ENCODE measurements at places on chromosomes 1 and 21.

- no peak for DNase-seq
- H3K4me3 ChIP-seq: no peak overlapping the region
- H3K36me3 ChIP-seq: no peaks in the 10 kb centered on the region
- H3K27me3 ChIP-seq: no peaks in the 10 kb centered on the region
- no peak overlapping the region for H3K27ac ChIP-seq
- H3K4me1 ChIP-seq: peaks cover 29% of the 10 kb centered on the region
Measured at GRCh38 chr1:77796695-77797405, 17.4 kb downstream of the MIGA1 start.

- no peak overlapping the region for H3K4me3 ChIP-seq
- H3K36me3 ChIP-seq: peaks cover 12% of the 10 kb centered on the region
- H3K27me3 ChIP-seq: no peaks in the 10 kb centered on the region
Measured at GRCh38 chr1:93159337-93159736, 20.9 kb downstream of the TMED5 start.

DNA sequence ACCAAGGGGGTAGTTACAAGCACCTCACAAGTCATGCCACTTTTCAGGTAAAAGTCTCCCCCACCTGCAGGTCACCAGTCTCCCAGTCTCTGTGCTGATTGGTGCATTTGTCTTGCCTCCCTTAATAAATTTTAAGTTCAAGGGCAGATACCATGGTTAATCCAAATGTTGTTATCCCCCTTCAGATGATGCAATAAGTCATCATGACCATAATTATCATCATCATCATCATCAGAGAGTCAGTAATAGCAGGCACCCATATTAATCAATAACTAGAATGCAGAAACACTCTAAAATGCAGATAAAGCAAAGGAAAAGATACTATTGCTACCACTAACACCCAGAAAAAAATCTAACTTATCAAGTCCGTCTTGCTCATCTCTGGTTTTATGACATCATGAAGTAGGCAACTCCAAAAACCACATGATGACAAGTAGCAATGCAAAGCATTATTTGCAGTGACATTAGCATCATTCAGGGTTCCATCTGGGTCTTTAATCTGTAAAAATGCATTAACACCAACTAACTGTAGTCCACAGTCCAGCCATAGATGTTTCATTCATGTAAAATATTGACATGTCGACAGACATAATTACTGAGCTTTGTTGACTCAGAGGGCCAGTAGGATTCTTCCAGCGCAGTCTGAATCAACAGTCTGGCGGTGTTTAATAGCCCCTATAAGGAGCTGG, 492.0 kb upstream of the RUNX1 start:
- no peak overlapping the region for H3K4me3 ChIP-seq
- no peak overlapping the region for H3K27ac ChIP-seq
- DNase-seq: no peak
- no peaks in the 10 kb centered on the region for H3K27me3 ChIP-seq
- H3K4me1 ChIP-seq: no peaks in the 10 kb centered on the region
- H3K36me3 ChIP-seq: no peaks in the 10 kb centered on the region

- no peaks in the 10 kb centered on the region for H3K4me1 ChIP-seq
- DNase-seq: no peak
- no peak overlapping the region for H3K27ac ChIP-seq
- no peak overlapping the region for H3K4me3 ChIP-seq
Measured at GRCh38 chr1:240136402-240136801, 44.7 kb downstream of the FMN2 start.

- DNase-seq: no peak
- no peaks in the 10 kb centered on the region for H3K4me1 ChIP-seq
- H3K4me3 ChIP-seq: no peak overlapping the region
Measured at GRCh38 chr1:226076378-226076777, 13.9 kb downstream of the H3-3A start.

DNA sequence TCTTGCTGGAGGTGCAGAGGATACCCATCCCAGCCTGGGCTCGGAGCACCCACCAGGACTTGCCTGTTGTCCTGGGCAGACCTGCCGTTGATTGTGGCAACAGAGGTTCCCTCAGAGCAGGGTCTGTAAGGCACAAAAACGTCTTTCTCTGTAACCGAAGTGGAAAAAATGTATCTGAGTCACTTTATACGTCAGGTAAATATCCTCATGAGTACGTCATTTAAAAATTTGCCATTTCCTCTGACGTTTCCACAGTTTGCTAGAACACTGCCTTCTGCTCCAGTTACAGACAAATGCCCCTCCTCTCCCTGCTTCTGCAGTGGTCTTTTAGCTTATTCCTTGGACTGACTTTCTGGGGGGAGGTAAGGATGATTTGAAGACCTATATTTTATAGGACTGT, 326.8 kb downstream of the HHAT start:
- no peaks in the 10 kb centered on the region for H3K27me3 ChIP-seq
- no peak for DNase-seq
- no peaks in the 10 kb centered on the region for H3K36me3 ChIP-seq
- no peak overlapping the region for H3K4me3 ChIP-seq
- no peaks in the 10 kb centered on the region for H3K4me1 ChIP-seq

DNA sequence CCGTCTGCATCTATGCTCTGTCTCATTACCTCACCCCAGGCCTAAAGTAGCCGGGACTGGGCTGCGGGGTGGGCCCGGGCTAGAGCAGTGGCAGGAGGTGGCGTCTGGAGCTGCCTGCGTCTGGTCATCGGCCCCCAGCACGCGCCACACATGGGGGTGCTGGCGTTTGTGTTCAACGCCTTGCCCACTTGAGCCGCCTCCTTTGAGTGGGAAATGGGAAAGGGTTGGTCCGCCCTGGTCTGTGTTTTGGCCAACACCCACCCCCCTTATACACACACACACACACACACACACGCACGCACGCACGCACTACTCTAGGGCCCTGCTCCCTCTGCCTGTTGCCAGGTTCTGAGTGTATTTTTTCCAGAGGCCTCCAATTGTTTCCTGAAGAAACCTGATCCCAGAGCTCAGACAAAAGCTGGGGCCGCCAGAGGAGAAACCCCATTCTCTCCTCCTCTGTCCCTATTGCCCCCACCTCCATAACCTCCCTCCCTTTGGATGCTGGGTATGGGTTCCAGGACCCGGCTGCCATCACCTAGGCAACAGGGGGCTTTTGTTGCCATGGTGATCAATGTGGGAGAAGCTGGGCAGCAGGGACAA, 10.1 kb downstream of the VANGL2 start:
- H3K27ac ChIP-seq: no peak overlapping the region
- H3K36me3 ChIP-seq: no peaks in the 10 kb centered on the region
- no peaks in the 10 kb centered on the region for H3K4me1 ChIP-seq
- no peak overlapping the region for H3K4me3 ChIP-seq
- DNase-seq: no peak

- H3K36me3 ChIP-seq: no peaks in the 10 kb centered on the region
- H3K4me1 ChIP-seq: no peaks in the 10 kb centered on the region
- no peak overlapping the region for H3K27ac ChIP-seq
- no peak overlapping the region for H3K4me3 ChIP-seq
- H3K27me3 ChIP-seq: no peaks in the 10 kb centered on the region
Measured at GRCh38 chr1:38073534-38074301, 27.1 kb upstream of the POU3F1 start.

DNA sequence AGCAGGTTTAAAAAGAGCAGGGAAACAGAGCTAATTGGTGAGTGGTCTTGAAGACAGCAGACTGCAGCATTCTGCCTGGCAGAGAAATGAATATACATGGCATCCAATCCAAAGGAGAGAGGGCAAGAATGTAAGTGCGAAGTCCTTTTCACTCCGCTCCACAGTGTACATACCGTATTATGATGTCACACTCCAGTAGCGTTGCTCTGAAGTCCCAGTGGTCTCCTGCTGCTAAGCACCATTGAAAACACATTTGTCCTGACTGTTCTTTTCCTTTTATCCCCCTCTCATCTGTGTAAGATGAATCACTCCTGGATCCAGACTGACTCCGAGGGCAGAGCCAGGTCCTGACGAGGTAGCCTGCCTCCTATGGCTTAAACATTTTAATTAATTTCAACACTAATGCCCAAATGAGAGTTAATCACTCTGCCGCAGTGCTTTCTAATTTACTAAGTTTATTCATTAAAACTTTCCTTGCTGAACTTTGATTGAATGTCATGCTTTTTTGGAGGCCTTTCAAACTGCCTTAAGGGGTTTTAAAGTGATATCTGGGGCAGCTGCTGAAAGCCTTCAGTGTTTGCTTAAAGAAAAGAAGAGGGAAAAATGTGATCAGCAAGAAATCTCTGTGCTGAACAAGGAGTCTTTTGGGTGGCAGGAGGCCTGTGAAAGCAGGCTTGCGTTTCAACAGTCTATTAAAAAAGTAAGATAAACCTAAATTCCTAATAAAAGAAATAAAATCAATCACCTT, 227.2 kb downstream of the ATG4C start:
- H3K27ac ChIP-seq: no peak overlapping the region
- DNase-seq: no peak
- no peaks in the 10 kb centered on the region for H3K27me3 ChIP-seq
- H3K4me1 ChIP-seq: no peaks in the 10 kb centered on the region
- H3K36me3 ChIP-seq: no peaks in the 10 kb centered on the region

GRCh38 chr1:64877151-64877550, 89.2 kb downstream of the JAK1 start:
- peaks cover 27% of the 10 kb centered on the region for H3K36me3 ChIP-seq
- H3K4me1 ChIP-seq: no peaks in the 10 kb centered on the region
- H3K27me3 ChIP-seq: no peaks in the 10 kb centered on the region
- H3K27ac ChIP-seq: no peak overlapping the region

GRCh38 chr1:64246294-64246917, 43.0 kb downstream of the UBE2U start:
- no peak for DNase-seq
- H3K4me1 ChIP-seq: peaks cover 9% of the 10 kb centered on the region
- H3K27me3 ChIP-seq: no peaks in the 10 kb centered on the region
- H3K27ac ChIP-seq: no peak overlapping the region

DNA sequence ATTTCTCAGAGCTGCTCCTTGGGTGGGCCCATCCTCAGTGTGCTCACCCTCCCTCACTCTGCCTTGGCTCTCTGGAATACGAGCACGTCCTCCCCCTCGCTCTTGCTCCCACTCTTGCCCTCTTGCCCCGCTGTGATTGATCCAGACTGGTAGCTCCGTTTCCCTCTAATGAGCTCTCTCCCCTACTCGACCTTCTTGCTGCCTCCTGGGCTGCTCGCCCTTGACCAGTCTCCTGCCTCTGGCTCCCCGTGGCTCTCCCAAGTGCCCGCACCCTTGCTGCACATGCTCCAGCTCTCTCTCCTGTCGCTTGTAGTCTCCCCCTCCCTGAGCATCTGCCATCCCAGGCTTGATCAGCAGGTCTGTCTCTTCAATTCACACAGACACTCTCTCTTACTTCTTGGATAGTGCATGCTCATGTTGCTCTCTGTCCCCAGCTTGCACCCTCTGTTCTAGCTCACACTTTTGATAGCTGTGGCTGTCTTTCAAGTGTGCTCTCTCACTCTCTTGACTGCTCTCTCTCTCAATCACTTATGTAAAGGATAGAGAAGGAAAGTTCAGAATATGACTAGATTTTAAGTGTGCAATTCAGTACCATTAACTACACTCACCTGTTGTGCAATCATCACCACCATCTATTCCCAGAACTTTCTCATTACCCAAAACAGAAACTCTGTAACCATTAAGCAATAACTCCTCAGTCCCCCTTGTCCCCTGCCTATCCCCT, 51.1 kb downstream of the PHC2 start:
- H3K27ac ChIP-seq: no peak overlapping the region
- DNase-seq: no peak
- H3K4me3 ChIP-seq: no peak overlapping the region
- peaks cover 13% of the 10 kb centered on the region for H3K4me1 ChIP-seq
- no peaks in the 10 kb centered on the region for H3K36me3 ChIP-seq

GRCh38 chr1:209307846-209308245, 275.7 kb upstream of the CAMK1G start:
- no peaks in the 10 kb centered on the region for H3K27me3 ChIP-seq
- no peaks in the 10 kb centered on the region for H3K36me3 ChIP-seq
- H3K27ac ChIP-seq: no peak overlapping the region
- no peak overlapping the region for H3K4me3 ChIP-seq
- H3K4me1 ChIP-seq: no peaks in the 10 kb centered on the region

- peaks cover 6% of the 10 kb centered on the region for H3K4me1 ChIP-seq
- H3K36me3 ChIP-seq: peaks cover 36% of the 10 kb centered on the region
- no peak for DNase-seq
- H3K4me3 ChIP-seq: no peak overlapping the region
- H3K27ac ChIP-seq: no peak overlapping the region
- H3K27me3 ChIP-seq: no peaks in the 10 kb centered on the region
Measured at GRCh38 chr1:43165765-43166164, 6.3 kb downstream of the EBNA1BP2 start.

GRCh38 chr1:221334062-221334461, 407.8 kb downstream of the DUSP10 start:
- peaks cover 37% of the 10 kb centered on the region for H3K4me1 ChIP-seq
- H3K4me3 ChIP-seq: peak overlapping the region; percentile 52
- H3K27ac ChIP-seq: no peak overlapping the region
- no peaks in the 10 kb centered on the region for H3K27me3 ChIP-seq
- no peak for DNase-seq

- no peak for DNase-seq
- no peak overlapping the region for H3K27ac ChIP-seq
- H3K4me3 ChIP-seq: no peak overlapping the region
- no peaks in the 10 kb centered on the region for H3K27me3 ChIP-seq
Measured at GRCh38 chr1:38576241-38576640, 283.3 kb downstream of the RRAGC start.

DNA sequence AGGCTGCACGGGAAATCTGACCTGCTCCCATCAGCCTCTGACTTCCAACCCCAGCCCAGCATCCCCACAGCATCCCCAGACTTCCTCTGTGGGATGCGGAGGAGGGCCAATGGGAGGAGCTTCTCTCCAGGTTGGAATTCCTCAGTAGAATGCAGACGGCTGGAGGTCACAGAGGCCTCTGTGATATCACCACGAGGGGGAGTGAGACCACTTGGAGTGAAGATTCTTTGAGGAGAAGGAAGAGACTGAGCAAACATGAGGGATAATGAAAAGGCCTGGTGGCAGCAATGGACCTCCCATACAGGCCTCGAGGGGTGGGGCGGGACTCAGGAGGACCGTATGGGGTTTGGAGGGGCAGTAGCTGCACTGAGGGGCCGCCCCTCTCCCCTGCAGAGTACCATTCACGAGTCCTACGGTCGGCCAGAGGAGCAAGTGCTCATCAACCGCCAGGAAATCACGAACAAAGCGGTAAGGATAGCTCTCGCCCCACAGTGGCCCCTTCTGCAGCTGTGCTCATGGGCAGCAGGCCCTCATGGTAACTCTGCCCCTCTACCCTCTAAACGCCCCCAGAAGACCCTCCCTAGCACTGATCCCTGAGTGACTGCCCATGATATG, at the start of gene CATSPER4:
CATSPER4 (plus strand) TSS at position 230 of the 615 bp plus-strand sequence; CDS start at position 256, 26 bp downstream.
- no peak for DNase-seq
- no peak within 1 kb of the TSS for H3K4me3 ChIP-seq
- H3K36me3 ChIP-seq: no peaks in the 10 kb centered on the region
- H3K4me1 ChIP-seq: no peaks in the 10 kb centered on the region
- no peaks in the 10 kb centered on the region for H3K27me3 ChIP-seq

All from thoracic aorta (tissue), 2 donors.